SW480 (cell line): ENCODE measurements at places on chromosomes 11 and 22.

- peak; percentile 87 for DNase-seq
These were observed 1.6 kb downstream of the MCAM start for GRCh38 chr11:119315131-119316015.

GRCh38 chr11:116901211-116901610 lies 63.8 kb upstream of the APOA1 start:
- DNase-seq, result no peak

DNA sequence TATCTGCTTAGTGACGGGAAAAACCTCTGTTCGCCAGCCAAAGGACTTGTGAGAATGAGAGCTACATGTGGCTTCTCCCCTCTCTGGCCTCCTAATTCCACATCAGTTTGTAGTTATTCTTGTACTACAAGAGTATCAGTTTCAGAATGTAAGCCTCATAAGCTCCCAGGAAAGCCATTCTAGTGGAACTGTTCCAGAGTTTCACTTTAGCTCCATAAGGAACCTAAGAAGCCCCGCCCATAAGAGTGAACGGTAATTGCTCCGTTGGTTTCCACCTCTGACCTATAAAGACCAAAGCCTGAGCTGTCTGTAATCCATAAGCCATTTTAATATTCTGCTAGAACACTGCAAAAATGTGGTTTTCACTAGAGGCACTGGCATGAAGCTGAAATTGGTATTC lies 53.0 kb downstream of the SIK3 start:
- DNase-seq, result peak; percentile 16

- DNase-seq, result no peak
These were observed 44.6 kb downstream of the PHF21B start for GRCh38 chr22:44965171-44965570.

DNA sequence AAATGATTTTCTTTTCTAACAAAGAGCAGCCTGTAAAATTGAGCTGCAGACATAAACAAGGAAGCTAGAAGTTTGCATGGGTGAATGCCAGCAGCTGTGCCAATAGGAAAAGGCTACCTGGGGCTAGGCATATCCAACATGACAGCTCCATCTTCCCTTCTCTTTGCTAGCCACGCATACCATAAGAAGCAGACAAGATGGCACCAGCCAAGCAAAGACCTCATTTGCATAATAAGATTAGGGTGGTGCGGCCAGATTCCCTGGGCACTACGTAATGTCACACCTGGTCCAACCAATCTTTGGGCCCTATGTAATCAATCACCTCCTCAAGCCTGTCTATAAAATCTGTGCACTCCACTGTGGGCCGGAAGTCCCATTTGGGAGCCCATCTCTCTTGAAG lies 108.3 kb downstream of the SWAP70 start:
- no peak for DNase-seq

DNA sequence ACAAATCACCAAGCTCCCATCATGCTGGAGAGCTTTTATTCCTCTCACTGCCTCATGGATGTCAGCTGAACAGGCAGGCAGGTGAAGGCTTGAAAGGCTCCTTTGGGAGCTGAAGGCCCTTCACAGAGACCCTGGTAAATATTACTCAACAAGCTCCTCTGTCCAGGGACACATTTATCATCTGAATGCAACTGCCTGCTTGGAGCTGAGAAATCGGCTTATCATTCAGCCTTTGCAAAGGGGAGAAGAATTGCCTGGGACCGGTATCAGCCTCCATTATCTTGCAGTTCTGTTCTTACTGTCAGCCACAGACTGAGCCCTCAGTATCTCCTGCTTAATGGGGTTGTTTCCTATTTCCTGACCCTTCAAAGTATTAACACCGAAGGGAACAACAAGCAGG lies 113.8 kb upstream of the PITPNB start:
- DNase-seq, result no peak

GRCh38 chr11:26086028-26086427 lies 245.9 kb upstream of the ANO3 start:
- no peak for DNase-seq

DNA sequence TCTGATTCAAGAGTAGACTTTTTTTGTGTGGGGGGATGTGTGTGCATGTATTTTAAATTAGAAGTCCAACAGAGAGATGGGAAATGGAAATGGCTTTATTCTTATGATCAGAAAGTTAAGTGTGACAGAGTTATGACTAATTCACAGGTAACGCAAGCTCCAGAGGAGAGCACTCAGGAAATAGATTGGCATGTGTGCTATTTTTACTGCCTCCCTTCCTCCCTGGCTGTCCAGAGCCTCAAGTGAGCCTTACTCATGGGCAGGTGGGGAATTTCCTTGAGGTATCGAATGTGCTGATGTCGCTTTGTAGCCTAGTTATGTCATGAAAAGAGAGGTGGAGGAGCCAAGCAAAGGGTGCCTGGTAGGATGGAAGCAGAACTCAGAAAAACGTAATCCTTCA lies 70.3 kb upstream of the BDNF start:
- DNase-seq, result peak; percentile 61

- DNase-seq, result no peak
These were observed 7.9 kb downstream of the DDX10 start for GRCh38 chr11:108672786-108673185.

GRCh38 chr11:10118865-10119264 lies 175.2 kb downstream of the SBF2 start:
- no peak for DNase-seq

- no peak for DNase-seq
These were observed 1.2 kb downstream of the BET1L start for GRCh38 chr11:206002-206384.

GRCh38 chr11:43486141-43486540 lies 127.4 kb downstream of the TTC17 start:
- DNase-seq, result no peak

GRCh38 chr11:111871693-111872161 lies 346 bp upstream of the ALG9 start:
- peak; percentile 8 for DNase-seq

DNA sequence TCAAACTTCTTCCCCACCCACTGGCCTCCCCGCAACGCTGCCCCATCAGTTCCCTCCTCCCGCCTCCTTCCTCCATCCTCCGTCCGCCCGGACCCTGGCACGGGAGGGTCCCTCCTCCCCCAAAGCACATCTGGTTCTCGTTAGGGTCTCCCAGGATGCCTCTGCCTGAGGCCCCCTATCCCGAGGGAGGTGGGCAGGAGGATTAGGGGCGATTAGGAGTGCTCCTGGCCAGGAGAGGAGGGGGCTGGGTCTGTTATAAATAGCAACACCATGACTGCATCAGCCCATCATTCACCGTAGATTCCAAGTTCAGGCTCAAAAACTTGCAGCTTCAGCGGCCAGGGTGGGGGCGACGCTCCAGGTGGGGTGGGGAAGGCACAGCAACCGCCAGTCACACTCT lies 10.4 kb downstream of the MYRF start:
- DNase-seq, result no peak

- no peak for DNase-seq
These were observed 5.7 kb upstream of the APOBEC3A start for GRCh38 chr22:38951734-38952133.

DNA sequence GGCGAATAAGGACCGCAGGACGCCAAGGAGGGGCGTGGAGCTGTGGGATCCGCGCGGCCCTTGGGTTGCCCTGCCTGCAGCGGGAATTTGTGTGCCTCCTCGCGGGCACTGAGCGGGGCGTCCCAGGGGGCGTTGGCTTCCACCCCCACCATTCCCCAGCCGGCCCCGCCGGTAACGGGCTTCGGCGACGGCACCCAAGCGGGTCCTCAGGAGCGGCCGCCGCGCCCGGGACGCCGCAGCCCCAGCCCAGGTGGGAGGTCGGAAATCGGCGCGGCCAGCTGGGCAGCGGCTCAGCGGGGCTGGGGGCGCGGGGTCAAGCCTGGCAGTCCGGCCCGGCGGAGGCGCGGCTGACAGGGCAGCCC lies 320 bp downstream of the CLTCL1 start:
- DNase-seq, result peak; percentile 25

- DNase-seq, result no peak
These were observed 3.8 kb downstream of the TPCN2 start for GRCh38 chr11:69052343-69053168.

- no peak for DNase-seq
These were observed at the start of gene TEX54 for GRCh38 chr11:62832336-62833234. TSS of gene TEX54 (minus strand) at chr11:62832841.

DNA sequence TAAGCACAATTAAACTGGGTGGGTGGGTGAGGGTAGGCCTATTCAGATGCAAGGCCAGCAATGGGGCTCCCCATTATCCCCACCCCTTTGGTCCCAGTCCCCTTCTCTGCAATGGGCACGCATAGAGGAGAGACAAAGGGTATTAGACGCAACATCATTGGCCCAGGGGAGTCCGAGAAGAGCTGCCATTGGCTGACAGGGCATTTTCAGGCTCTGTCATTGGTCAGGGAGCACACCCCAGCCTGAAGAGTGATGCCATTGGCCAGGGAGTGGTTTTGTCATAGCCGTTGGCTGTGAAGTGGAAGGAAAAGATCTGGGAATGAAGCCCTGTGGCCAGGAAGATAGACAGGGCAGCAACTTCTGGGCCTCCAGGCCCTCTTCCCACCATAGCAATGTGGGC lies 2.8 kb upstream of the TRIM3 start:
- DNase-seq, result no peak

- DNase-seq, result no peak
These were observed 127.9 kb downstream of the ENTHD1 start for GRCh38 chr22:39765661-39766060.

- DNase-seq, result no peak
These were observed 1.4 kb upstream of the OR8B8 start for GRCh38 chr11:124446916-124447315.

DNA sequence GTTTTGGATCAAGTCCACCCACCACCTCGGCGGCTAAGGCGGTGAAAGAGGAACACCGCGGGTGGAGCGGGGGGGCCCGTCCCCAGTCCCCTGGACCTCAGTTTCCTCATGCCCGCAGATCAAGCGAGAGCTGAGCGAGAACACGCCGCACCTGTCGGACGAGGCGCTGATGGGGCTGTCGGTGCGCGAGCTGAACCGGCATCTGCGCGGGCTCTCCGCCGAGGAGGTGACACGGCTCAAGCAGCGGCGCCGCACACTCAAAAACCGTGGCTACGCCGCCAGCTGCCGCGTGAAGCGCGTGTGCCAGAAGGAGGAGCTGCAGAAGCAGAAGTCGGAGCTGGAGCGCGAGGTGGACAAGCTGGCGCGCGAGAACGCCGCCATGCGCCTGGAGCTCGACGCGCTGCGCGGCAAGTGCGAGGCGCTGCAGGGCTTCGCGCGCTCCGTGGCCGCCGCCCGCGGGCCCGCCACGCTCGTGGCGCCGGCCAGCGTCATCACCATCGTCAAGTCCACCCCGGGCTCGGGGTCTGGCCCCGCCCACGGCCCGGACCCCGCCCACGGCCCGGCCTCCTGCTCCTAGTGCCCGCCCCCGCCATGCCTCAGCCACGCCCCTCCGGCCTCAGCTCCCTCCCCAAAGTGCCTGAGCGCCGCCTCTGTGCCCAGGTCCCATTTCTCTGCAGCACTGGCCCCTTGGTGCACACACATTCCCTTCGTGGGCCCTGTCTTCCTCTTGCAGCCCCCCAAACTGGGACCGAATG lies 12.7 kb downstream of the MAFF start:
- no peak for DNase-seq

DNA sequence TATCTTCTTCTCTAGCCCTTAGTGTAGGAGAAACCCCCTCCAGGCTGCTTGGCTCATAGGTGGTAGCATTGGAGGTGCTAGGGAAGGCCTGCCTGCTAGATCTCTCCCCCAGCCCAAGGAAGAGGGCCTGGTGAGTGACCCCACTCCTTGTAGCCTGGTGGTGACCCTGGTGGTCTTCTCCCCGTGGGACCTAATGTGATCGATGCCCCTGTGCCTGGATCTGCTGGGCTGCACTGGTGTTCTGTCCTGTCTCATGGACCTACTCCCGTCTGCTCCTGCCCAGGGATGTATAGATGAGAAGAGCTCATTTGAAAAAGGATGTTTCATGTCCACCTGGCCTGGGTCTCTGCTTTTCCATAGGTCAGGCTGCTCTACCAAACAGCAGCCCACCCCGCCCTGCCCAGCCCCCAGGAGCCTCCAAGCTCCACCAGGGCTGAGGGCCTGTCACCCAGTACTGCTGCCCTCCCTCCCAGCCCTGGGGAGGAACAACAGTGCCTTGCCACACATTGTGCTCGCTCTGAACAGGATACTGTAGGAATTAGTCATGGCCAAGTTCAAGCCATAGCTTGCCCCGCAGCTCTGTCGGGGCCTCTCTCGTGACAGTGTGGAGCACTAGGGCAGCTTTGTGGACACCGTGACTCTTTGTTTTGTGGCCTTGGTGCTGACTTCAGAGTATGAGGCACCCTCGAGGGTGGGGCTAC lies 19.7 kb downstream of the SLC37A2 start:
- peak; percentile 66 for DNase-seq

- DNase-seq, result no peak
These were observed 121.4 kb upstream of the TTC12 start for GRCh38 chr11:113193016-113193415.

GRCh38 chr11:116960930-116961329 lies 123.5 kb upstream of the APOA1 start:
- DNase-seq, result peak; percentile 65

DNA sequence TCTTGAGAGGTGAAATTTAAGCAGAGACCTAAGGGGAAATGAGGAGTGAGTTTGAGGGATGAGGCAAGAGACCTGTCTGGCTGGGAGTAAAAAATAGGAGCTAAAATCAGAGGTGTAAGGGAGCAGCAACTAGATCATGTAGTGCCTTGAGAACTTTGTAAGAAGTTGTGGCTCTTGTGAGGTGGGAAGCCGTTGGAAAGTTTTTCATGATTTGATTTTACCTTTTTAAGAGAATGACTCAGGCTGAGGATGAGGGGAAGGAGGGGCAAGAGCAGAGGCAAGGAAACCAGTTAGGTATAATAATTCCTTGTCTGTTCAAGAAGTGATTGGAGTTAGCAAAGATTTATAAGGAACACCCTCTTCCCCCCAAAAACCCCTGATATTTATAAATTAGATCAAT lies 25.8 kb downstream of the QSER1 start:
- DNase-seq, result no peak

GRCh38 chr22:50204571-50204970 lies 3.8 kb downstream of the SELENOO start:
- no peak for DNase-seq

DNA sequence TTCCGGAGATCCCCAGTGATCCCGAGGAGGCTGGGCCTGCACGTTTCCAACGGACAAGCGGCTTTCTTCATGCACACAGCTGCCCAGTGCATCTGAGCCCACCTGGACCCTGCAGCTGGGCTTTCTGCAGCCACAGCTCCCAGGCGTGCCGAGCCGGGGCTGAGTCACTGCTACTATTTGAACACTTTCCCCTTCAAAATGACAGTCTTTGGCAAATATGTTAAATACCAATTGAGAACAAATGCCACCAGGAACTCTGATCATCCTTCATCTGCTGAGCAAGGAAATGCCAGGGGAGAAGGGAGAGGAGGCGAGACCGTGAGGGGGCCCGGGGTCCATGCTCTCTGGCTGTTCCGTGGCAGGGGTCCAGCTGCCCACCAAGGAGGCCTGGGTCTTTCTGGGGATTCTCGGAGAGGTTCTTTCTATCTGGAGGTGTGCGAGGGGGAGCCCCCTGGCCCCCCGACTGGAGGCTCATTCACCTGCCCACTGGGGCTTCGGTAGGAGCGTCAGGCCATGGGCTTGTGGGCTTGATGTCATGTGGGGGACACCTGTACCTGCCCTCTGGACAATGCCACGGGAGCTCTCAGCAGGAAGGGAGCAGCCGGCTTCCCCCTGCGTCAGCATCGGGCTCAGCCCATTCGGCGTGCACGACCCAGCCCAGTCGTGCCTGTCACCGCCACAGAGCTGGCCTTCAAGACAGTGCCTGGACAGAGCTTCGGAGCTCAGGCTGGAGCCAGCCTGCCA lies 159.6 kb downstream of the CTTN start:
- DNase-seq, result no peak
